ENCODE measurements at places on chromosomes 1 and 21. TPM values are rescaled to one million over a fixed set of nuclear protein-coding genes. Genes with fewer than 3 reads are reported as not detected.

DNA sequence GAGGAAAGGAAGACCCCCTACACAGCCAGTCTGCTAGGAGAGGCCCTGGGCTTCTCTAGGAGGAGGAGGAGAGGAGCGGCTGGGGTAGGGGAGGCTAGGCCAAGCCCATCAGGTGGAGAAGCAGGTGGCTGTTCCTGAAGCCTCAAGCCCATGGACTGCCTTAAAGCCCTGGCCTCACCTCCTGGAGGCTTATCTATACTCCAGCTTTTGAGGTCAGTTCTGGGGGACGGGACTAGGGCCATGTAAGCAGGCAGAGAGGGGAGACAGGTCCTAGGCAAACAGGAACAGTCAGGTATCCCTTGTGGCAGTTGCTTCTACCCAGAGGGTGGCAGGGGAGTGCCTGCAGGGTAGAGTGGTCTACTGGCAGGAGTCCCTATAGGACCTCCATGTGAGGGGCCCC is 40.6 kb downstream of the KCNC4 start:
- DNase-seq, result no peak

- peak; percentile 82 for DNase-seq
Observed at GRCh38 chr1:58848818-58849411, 65.1 kb upstream of the JUN start.

DNA sequence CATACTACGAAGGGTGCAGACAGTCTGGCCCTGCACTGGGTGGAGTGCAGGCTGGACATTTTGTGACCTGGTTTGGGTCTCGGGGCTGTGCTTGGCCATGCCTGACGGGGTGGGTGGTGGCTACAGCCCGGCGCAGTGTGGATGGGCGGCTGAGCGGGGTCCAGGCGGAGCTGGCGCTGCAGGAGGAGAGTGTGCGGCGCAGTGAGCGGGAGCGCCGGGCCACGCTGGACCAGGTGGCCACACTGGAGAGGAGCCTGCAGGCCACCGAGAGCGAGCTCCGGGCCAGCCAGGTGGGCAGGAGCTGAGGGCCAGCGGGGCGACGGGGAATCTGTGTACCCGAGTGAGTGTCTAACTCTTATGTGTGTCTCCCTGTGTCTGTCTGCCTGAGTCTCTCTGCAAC is 14.1 kb downstream of the MFAP2 start:
- no peak for DNase-seq

DNA sequence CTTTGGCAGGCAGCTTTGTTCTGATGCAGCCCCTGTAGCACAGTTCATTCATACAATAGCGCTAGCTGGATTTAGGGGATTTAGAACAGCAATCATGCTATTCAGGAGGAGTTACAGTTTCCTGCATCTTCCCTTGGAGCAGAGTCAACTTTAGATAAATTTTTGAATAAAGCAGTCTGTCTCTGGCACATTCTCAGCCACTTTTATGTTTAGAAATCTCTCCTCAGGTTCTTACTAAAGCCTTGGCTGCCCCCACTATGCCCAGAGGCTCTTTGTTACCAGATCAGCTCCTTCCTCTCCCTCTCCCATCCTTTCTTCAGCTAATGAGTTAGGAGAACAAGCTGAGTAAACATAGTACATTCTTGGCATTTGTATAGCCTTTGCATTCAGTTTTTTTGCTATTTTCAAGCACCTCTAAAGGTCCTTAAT is 17.0 kb upstream of the PIGC start:
- no peak for DNase-seq

TEX38 gene
- polyA plus RNA-seq, result not detected

All from psoas muscle (tissue), 8 donors.